ENCODE measurements at places on chromosomes 12 and 14. TPM values are rescaled to one million over a fixed set of nuclear protein-coding genes. Genes with fewer than 3 reads are reported as not detected.

The CD69 gene
- total RNA-seq, result 71.6 TPM

The TAS2R20 gene
- 2.1 TPM for total RNA-seq

The KCNA5 gene
- not detected for total RNA-seq

The SPIC gene
- not detected for total RNA-seq

The GLT1D1 gene
- total RNA-seq, result not detected

The VRTN gene
- not detected for total RNA-seq

The C14orf132 gene
- total RNA-seq, result 1.2 TPM

The OTX2 gene
- total RNA-seq, result not detected

The CCDC196 gene
- total RNA-seq, result not detected

The SERPINA12 gene
- not detected for total RNA-seq

The DIO3 gene
- not detected for total RNA-seq

The SALL2 gene
- total RNA-seq, result 2.2 TPM

The ING4 gene
- 33.7 TPM for total RNA-seq

The TAS2R8 gene
- total RNA-seq, result not detected

The ERP29 gene
- 177 TPM for total RNA-seq

The IFNG-AS1 gene
- total RNA-seq, result not detected

The ITGB7 gene
- 702 TPM for total RNA-seq

The RFX4 gene
- not detected for total RNA-seq

The PNP gene
- 178 TPM for total RNA-seq

The KLHL33 gene
- total RNA-seq, result 0.17 TPM

The BEGAIN gene
- not detected for total RNA-seq

The KLRG1 gene
- 3.0 TPM for total RNA-seq

The OR6J1 gene
- total RNA-seq, result not detected

The LYZ gene
- total RNA-seq, result not detected

The TPPP2 gene
- not detected for total RNA-seq

The SMCO2 gene
- 0.22 TPM for total RNA-seq

The PTPRQ gene
- total RNA-seq, result not detected

The ZDHHC22 gene
- total RNA-seq, result not detected

The POTEM gene
- not detected for total RNA-seq

The TEX22 gene
- 2.8 TPM for total RNA-seq

The PMEL gene
- total RNA-seq, result 0.37 TPM

The KLRF1 gene
- 0.19 TPM for total RNA-seq

The GALNT6 gene
- total RNA-seq, result 17.5 TPM

The ART4 gene
- not detected for total RNA-seq

The KLRC2 gene
- total RNA-seq, result not detected

The RPGRIP1 gene
- total RNA-seq, result not detected

The GZMB gene
- 77.5 TPM for total RNA-seq

The RPL10L gene
- not detected for total RNA-seq

The AQP2 gene
- total RNA-seq, result not detected

The FITM1 gene
- 1.9 TPM for total RNA-seq

The CIT gene
- total RNA-seq, result 113 TPM

The M6PR gene
- 224 TPM for total RNA-seq

The BIN2 gene
- 200 TPM for total RNA-seq

The LBHD2 gene
- not detected for total RNA-seq

The KCNMB4 gene
- total RNA-seq, result 0.50 TPM
